Activated T-cell treated with anti-CD3 and anti-CD28 coated beads for 24 hours (primary cell): ENCODE measurements at places on chromosomes 7 and 10.

DNA sequence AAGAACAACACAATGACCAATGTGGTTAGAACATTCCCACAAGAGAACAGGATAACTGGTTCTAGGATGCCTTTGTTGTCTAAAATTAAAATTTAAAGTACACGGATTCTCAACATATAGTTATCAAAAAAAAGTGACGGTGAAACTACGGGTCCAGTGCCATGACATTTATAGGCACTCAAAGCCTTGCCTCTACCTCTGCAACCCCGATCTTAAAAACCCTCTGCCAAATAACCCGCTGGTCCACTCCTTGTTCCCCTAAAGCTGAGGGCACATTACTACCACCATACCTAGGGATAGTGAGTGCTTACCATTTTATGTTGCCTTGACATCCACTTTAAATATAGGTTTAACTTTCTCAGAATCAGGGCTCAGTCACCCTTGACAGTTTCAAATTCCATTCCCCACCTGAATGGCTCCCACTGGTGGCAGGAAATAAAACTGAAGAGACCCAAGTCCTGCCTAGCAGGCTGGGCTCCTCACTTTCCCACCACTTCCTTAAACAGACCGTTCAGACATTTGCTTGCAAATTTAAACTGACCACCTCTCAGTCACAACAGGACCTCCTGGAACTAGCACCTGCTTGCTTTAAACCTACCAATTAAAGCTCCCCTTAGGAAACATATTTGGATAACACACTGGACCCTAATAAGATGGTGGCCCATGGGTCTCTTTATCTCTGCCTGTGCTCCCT lies 169.9 kb upstream of the ASAH2 start:
- no peak for DNase-seq

DNA sequence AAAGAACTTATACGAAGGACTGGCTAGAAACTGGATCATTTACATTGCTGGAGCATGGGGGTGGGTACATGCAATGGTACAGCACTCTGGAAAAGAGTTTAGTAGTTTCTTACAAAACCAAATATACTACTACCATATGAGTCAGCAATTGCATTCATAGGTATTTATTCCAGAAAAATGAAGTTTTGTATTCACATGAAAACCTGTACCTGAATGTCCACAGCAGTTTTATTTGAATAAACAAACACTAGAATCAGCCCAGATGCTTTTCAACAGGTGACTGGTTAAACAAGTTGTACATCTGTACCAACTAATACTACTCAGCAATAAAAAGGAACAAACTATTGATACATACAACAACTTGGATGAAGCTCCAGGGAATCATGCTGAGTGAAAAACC lies 3.4 kb downstream of the SCIN start:
- no peak for DNase-seq

DNA sequence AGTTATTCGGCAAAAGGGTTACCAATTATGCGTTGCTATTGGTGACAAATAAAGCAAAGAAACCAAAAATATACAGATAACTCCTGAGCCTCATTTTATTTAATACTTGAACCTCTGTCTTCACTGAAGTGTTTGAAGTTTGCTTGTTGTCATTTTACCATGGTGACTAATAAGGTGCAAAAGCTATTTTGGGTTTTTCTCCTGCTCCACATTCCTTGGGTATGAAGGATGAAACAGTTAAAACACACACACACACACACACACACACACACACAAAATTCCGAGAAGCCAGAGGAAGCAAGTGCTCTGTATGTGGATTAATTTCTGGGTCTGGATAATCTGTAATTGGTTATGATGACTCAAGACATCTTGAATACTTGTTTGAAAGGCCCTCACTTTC lies 246.5 kb downstream of the COBL start:
- DNase-seq = no peak

DNA sequence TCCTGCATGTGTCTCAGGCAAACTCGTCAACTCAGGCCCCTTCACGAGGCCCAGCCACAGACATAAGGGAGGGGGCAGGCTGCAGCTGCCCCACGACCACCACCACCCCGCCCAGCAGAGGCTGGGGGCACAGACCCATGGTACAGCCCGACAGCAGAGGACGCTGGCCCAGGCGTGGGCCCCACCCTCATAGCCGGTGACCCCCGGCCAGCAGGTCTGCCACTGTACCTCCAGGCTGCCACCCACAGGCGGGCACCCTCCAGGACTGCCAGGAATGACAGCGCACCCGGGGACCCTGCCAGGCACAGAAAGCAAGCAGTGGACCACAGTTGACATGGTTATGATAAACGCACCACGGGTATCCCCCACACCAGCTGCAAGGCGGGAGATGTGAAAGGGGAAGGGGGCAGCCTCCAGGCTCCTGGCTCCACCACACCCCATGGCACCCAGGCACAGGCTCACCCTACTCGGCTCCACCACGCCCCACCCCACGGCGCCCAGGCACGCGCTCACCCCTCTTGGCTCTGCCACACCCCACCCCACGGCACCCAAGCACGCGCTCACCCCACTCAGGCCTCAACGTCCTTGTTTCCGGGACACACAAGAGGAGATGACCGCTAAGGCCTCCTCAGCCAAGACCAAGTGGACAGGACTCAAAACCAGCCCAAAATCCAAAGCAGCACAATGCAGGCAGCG lies 135.9 kb downstream of the MAD1L1 start:
- no peak for DNase-seq

DNA sequence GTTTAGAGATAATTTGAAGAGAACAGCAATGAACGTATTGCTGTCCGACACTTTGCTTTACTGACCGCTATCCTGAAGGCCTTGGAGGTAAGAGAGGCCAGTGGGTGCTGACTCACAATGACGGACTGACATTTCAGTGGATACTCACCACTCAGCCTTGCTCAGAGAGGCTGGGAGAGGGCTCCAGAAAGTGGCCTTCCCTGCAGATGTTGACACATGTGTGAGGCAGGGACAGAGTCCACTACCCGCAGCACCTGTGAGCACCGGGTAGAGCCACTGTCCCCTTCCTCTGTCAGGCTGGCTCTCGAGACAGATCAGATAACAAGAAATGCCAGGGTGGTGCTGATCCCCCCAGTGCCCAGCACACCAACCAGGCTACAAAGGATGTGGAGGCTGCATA lies 75.0 kb downstream of the GPR26 start:
- DNase-seq = no peak

DNA sequence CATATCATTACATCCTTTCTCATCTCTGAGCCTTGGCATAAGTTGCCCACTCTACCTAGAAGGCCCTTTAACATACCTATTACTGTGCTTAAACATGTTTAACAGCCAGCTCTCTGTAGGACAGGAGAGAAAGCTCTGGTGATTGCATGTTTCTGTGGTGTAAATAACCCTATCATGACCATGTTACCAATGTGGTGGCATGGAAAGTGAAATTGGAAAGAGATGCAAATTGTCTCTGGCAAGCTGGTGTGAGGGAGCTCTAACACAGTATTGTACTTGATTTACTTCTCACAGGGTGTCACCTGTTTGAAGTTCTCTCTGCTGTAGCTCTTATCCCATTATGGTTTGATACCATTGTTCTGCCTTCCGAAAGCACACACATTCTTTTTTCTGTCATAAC lies 231.8 kb upstream of the DKK1 start:
- DNase-seq = no peak

GRCh38 chr7:2979201-2979631 lies 64.5 kb downstream of the CARD11 start:
- DNase-seq = no peak

DNA sequence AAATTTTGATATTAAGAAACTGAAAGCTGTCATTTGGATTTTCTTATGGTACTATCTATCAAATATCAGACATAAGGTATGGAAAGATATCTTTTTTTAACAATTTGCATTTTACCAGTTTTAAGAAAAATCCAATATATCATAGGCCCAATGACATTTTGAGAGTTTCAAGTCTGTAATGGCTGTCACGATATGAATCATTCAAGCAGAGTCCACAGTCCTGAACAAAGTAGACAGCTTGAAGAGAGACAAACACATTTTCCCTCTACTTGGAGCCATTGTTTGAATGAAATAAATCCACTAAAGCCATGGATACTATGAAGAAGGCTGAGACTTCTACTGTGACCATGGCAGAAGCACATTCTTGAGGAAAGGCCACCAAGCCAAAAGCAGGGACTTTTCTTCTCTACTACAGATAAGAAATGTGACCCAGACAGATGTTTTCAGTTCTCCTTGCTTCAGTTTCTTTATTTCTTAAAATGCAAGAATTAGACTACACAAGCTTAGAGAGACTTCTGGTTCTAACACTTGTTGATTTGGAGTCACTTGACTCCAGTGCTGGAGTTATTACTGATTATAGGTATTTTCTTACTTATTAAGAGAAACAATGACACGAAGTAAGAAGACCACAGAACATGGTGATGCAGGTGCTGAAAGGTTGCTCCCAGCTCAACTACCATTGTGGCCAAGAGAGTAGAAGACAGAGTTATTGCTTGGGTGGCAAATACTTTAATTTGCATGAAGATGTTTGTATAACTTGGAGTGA lies 429.1 kb downstream of the KIF20B start:
- no peak for DNase-seq

DNA sequence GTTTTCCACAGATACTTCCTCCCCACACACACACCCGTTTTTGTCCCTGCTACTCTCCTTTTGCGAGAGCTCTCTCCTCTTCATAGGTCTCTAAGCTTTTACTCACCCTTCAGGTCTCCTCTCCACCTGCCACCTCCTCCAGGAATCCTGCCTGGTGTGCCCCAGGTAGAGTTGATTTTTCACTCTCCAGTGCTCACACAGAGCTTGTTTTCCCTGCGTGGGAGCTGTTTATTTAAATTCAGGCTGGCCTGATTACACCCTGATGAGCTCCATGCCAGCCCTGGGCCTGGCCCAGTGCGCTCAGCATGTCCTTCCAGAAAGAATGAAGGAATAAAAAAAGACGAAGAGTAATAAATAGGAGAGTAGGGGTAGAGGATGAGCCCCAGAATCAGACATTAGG lies 7.5 kb upstream of the CLDN4 start:
- no peak for DNase-seq

- DNase-seq = no peak
These were observed 7.9 kb upstream of the HOXA2 start for GRCh38 chr7:27110186-27111031.

GRCh38 chr10:23413629-23414089 lies 25.2 kb upstream of the OTUD1 start:
- no peak for DNase-seq

DNA sequence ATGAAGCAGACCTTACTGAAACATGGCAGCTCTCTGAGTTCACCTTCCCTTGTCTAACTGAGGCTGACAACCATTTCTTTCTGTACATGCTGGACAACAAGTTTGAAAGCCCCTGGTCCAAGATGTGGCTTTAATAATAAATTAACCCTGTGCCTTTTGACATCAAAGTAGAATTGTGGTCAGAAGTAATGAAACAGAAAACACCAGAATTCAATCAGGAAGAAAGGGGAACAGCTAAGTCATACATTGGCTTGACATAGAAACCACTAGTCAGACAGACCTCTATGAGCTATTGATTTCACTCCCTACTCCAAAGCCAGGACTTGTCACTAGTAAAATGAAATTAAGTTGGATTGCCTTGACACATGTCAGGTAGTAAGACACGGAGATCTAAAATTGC lies 175.2 kb upstream of the ASAH2 start:
- no peak for DNase-seq

DNA sequence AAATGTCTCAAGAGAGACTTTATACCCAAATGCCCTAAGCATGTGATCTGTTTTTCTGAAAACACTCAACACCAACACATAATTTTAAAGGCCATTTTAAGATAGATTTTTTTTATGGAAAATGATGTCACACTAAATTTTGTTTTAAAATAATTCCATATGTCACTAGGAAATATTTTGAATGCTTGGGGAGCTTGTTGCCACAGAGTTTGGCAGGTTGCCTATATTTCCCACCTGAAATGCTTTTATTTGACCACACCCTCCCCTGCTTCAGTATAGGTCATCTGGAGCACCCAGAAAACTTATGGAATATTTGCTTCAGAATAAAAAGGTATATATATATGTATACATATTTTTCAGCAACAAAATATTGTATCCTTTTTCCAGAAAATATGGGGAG lies 180.0 kb upstream of the ANK3 start:
- DNase-seq = no peak

- DNase-seq = no peak
These were observed 71.0 kb upstream of the ZNF479 start for GRCh38 chr7:57203161-57203791.

DNA sequence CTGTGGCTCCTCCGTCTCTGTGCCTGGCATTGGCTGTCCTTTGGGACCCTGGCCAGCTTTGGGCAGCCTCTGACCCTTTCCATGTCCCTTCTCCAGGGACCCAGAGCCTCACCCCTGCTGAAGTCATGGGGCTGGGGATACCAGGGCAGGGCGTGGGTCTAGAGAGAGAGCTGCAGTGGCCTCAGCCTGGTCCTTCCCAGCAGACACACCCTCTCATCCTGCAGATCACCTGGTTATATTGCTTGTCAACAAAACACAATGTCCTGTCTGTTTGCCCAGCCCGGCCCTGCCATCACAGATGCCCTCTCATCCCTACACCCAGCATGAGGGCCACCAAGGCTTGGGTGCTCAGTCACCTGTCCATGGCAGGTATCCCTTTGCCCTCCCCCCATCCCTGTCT lies 1.8 kb downstream of the MUC17 start:
- DNase-seq = no peak

DNA sequence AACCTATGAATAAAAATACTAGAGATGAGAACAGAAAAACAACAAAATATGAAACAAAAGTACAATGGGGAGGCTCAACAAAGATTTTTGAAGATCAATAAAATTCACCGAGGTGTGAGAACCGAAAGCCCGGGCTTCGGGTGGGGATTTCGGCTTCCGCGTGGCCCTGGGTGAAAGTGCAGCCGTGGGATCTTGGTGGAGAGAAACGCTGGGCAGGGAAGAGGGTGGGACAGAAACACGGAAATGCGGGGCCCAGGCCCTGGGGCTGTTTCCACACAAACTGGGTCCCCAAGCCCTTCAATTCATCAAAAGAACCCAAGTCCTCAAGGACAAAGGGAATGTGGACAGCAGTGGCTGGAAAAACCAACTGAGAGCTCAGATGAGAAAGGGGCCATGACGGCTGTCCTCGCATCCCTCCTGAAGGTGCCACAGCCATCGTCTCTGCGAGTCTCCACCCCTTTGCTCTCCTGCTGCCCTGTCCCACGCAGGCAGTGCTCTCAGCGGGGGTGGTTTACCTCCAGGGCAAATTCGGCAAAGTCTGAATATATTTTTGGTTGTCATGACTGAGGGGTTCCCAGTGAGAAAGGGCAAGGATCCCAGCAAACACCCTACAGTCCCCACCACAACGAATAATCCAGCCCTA lies 19.7 kb downstream of the FOXL3 start:
- no peak for DNase-seq

DNA sequence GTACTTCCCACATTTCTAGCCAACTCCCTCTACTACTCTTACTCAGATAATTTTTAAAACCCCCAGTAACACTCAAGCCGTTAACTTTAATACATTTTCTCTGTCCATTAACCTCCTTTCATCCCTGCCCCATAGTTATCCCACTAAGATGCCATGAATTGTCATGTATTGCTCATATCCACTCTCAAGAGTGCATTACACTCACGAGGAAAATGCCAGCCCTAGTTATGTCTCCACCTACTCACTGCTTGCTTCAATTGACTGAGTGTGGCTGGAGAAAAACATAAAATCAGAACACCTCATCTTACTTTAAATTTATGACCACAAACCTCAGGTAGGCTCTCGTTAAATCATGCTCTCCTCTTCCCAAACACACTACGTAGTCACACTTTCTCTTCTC lies 324.1 kb upstream of the NPSR1 start:
- no peak for DNase-seq
